ENCODE measurements at places on chromosomes 11 and 22.

- DNase-seq: no peak
Measured at GRCh38 chr22:32583074-32583682, 108.6 kb downstream of the FBXO7 start.

DNA sequence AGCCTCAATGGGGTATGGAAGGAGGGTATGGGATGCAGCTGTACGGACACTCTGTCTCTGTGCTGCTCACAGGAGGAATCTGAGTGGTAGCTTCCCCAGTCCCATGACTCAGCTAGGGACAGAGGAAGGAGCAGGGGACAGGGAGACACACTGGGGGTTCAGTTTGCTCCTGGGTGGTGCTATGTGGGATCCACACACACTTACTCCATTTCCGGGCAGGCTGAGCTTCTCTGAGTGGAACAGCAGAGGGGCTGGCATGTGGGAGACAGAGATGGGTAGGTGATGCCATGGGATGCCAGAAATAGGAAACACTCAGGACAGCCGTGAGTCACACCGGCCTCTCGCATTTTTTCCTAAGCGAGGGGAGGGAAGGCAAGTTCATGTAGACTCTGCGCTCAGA is 59.2 kb upstream of the KIRREL3 start:
- DNase-seq: no peak

DNA sequence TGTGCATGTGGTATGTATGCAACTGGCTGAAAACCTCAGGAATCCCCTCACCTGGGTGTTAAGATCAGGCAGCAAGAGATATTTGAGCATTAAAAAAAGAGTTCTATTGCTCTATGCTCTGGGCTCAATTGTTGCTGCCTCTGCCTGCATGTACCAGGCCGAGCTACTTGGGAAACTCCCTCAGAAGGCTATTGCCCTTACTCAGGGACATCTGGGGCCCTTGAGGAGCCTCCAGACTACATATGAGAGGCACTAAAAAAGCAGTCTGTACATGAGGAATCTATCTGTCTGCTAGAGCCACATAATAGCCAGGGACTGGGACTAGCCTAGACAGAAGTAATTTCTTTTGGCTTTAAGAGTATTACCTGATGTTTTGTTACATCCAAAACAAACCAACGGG is 120.1 kb downstream of the SWAP70 start:
- no peak for DNase-seq

GRCh38 chr22:19767427-19768341 is 7.1 kb downstream of the TBX1 start:
- no peak for DNase-seq

GRCh38 chr22:49349181-49349835 is 478.4 kb downstream of the BRD1 start:
- no peak for DNase-seq

DNA sequence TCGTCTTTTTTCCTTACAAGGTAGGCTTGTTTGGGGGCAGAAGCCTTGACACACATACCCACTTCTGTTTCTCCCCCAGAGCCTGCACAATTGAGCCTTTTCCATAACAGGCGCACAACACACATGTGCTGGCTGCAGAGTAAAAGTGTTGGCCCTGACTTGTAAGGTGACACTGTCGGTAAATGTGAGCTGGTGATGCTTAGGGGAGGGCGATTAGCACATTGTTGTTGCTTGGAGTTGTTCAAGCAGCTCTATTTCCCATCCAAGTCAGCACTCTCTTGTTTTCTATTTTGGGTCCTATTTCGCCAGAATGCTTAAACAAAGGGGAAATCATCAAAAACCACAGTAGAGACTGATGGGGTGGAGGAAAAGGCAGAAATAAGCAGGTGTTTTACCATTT is 51.9 kb upstream of the PTPRJ start:
- DNase-seq: no peak

DNA sequence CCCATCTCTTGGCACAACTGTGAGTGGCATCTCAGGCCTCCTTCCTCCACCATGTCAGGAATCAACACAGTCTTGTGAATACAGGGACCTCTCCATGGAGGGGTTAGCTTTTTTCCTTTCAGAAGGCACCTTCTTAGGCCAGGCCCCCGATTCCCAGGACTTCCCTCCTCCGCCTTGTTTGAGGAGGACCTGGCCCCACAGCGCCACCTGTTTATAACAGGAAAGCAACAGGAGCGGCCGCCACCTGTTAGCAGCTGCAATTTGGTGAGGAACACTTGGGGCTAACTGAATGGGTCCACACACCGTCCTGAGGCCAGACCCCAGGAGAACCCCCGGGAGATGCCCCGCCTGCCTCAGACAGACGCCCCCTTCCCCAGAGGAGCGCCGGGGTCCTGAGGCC is 3.8 kb upstream of the PKP3 start:
- no peak for DNase-seq

DNA sequence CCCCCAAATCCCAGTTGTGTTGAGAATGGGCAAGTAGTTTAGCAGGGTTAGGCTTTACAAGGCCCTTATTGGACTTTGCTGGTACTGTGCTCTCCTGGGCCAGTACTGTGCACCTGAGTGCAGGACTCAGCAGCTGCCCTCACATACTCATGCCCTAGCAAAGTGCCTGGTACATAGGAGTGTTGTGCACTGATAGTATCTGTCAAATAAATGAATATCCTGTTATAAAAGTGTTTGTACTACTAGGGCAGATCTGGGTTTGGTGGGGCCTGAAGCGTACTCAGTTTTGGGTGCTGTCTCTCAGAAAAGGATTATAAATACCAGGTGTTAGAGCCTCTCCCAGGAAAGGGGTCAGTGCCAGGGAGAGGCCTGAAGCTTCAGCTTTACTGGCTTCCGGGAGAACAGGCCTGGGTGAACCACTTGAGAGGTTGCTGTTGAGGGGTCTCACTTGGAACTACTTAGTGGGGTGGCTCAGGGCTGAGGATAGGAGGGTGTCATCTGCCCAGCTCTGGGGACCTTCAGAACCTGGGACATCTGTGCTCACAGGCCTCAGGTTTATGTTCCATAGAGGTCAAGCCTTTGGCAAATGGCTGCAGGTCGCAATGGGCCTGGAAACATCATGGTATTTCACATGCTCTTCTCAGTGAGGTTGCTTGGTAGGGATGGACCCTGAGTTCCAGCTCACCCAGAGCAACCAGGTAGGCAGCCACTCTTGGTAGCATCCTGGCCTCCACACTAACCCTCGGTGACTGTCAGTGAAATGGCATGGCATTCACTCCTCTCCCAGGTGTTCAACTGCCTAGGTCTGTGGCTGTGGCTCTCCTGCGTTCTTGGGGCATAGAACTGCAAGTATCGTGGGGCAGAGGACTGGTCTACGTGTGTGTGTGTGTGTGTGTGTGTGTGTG is 106.1 kb downstream of the ZBTB16 start:
- no peak for DNase-seq

DNA sequence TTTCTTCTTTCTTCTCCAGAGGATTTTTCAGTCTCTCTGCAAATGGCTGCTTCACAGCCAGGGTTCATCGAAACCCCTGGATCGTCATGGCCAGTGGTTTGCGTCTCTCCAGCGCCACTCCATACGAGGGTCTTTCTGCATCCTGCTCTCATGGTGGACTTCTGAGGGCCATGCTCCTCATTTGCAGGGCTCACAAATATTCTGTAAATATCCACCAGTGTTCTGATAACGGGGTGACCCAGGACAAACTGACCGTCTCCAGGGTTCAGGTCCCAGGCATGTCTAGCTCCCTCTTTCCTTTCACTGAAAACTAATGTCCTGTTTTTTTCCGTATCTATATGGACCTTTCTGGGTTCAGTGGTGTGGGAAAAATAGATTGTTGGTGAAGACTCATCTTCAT is 15.7 kb upstream of the VPREB1 start:
- DNase-seq: no peak

Measured in activated CD4-positive, alpha-beta T cell treated with anti-CD3 and anti-CD28 coated beads for 24 hours (primary cell).